ENCODE measurements at places on chromosomes 7 and 10.

GRCh38 chr10:126288547-126289493 lies 99.5 kb downstream of the ADAM12 start:
- no peak for DNase-seq

DNA sequence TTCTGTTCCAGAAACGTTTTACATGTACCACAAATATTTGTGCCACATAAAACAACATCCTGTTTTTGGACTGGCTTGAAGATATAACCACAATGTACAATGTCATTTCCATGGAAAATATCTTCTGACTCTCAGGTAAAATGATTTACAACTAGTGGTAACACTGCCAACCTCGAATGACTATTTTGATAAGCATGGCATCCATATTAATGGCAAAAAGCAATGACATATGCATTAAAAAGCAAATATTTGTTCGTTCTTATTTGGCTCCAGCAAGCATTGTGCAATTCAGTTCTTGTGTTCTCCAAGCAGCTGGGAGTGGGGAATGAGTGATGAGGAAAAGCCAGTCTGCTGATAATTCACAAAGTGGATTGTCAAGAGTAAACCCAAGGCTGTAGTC lies 289.0 kb downstream of the PLXDC2 start:
- DNase-seq: no peak

DNA sequence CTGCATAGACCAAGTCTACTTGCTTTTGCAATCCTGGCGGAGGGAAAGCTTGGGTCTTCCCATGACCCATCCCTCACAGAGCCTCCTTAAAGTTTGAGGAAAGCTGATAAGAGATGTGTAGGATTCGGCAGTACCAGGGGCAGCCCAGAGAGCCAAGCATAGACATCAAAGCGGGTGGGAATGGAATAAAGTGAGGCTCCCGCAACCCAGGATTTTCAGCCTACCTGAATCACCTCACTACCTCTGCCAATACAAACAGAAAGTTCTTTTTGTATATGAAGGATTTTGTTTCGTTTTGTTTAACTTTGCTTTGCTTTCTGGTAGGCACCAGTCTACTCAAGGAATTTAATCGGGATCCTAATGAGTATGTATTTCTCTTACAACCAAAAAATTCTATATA lies 451.7 kb downstream of the PLXNA4 start:
- DNase-seq: no peak

- DNase-seq: no peak
Observed at GRCh38 chr10:75959912-75960311, 528.5 kb downstream of the LRMDA start.

GRCh38 chr7:44265728-44266127 lies 59.7 kb downstream of the CAMK2B start:
- DNase-seq: no peak

DNA sequence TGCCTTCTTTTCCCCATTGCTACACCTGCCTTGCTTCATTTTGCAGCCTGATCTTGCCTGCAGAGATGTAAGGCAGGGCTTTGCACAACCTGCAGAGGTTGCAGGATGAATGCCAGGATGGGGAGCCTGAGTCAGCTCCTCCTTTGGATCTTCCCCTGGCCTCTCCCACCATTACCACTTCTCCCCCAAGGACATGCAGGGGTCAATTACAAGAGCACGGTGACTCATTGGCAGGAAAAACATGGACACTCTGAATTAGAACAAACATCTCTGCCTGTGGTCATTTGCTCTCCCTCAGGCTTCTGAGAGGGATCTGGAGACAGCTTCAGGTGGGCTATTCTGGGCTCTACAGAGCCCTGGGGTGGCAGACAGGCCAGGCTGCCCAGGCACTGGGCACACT lies 89.2 kb downstream of the HERPUD2 start:
- no peak for DNase-seq

GRCh38 chr10:104209575-104210198 lies 22.5 kb downstream of the CFAP43 start:
- DNase-seq: no peak

- no peak for DNase-seq
Observed at GRCh38 chr10:67819768-67820204, 18.2 kb downstream of the DNAJC12 start.

GRCh38 chr10:130430852-130431704 lies 294.9 kb downstream of the GLRX3 start:
- DNase-seq: no peak

- no peak for DNase-seq
Observed at GRCh38 chr7:5532536-5533335, 109.1 kb upstream of the TNRC18 start.

Data from activated CD8-positive, alpha-beta memory T cell treated with anti-CD3 and anti-CD28 coated beads for 1 hour (primary cell).